ENCODE measurements at places on chromosomes 7 and 10.

- no peak for DNase-seq
These were observed 93.4 kb downstream of the DOCK4 start for GRCh38 chr7:112112822-112113255.

DNA sequence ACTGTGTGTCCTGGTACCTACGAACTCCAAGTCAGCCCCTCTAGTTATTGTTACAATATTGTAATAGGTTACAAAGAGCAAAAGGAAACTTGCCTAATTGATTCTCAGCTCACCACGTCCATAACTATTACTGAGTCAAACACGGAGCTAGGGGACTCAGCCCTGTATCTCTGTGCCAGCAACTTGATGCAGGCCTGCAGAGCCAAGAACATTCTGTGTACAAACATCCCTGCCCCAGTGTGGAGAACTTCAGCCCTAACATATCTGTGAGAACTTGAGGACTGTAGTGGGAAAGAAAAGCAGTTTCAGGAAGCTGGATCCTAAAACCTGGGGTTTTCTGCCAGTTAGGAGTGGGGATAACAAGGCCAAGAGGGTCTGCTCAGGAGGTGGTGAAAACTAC, 114.9 kb upstream of the PRSS58 start:
- DNase-seq = no peak

DNA sequence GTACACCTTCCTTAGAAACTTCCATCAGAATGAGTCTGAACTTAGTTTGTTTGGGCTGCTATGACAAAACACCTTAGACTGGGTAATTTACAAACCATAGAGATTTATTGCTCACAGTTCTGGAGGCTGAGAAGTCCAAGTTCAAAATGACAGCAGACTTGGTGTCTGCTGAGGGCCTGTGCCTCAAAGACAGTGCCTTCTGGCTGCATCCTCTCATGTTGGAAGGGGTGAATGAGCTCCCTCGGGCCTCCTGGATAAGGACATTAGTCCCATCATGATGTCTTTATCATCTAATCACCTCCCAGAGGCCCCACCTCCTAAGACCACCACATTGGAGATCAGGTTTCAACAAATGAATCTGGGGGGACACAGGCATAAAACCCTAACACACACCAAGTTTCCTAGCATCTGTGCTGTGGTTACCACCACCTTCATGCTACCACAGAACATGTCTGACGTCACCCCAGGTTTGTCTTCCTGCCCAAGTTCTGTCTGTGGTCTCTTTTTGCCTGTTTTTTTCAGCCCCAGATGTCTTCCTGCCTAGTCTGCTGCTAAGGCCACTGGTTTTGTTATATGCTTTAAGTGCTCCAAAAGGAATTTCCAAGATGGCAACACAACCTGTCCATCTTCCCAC, 150.9 kb upstream of the COBL start:
- no peak for DNase-seq

DNA sequence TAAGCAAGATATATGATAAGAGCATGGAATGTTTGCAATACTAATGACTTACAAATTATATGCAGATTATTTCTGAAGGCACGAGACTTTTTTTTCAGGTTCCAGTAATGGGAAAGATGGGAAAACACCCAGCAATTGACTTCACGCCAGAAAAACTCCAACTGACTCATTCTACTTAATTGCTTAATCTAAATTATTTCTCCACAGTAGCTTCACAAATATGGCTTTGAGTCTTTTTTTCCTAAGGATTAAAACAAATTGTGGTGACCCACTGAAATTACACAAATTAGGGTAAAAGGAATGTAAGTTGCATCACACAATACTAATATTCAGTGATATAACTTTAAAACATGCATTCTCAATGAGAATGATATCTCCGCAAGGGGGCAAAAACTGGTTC, 138.7 kb downstream of the GNAI1 start:
- DNase-seq = no peak

GRCh38 chr10:24857031-24857725, 95.2 kb downstream of the PRTFDC1 start:
- no peak for DNase-seq

DNA sequence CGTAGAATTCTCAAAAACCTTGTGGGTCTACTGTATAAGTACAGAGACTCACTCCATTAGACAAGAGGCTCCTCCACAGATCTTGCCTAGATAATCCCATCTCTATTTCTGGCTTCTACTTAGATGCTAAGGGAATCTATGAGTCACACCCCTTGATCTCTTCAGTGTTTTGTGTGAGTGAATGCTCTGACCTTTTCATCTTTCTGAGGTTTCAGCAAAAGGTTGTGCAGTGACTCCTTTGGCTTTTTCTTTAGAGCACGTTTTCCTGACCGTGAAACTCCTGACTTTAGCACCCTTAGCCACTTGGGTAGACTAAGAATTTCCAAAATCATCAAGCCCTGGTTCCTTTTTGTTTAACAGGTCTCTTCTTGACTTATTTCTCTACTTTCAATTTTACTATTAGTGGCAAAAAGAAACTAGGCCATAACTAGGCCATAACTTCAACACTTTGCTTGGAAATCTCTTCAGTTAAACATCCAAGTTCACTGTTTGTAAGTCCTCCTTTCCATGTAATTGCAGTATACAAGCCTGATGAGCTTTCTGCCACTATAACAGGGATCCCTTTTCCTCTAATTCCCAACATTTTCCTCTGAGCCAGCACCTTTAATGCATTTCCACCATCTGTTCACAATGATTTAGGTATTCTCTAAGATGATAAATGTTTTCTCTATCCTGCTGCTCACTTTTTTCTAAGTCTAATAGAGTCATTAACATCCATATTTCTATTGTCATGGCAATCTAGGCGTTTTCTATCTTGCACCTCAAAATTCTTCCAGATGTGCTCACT, 19.4 kb downstream of the COPG2 start:
- DNase-seq = no peak

DNA sequence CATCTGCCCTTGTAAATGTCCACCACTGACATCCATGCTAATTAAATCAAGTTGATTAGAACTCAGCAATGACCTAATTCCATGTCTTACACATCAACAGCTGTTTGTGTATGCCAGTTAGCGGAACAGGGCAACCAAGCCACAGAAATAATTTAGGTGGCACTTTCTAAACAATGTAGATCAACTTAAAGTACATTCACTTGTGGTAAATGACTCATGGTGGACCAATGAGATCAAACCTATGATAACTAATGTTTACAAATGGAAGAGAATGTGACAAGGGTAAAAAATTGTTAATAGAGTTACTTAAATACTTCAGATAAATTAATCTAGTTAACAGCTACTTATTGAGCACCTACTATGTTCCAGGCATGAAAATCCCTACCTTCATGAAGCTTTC, 63.1 kb upstream of the ICA1 start:
- DNase-seq = no peak

DNA sequence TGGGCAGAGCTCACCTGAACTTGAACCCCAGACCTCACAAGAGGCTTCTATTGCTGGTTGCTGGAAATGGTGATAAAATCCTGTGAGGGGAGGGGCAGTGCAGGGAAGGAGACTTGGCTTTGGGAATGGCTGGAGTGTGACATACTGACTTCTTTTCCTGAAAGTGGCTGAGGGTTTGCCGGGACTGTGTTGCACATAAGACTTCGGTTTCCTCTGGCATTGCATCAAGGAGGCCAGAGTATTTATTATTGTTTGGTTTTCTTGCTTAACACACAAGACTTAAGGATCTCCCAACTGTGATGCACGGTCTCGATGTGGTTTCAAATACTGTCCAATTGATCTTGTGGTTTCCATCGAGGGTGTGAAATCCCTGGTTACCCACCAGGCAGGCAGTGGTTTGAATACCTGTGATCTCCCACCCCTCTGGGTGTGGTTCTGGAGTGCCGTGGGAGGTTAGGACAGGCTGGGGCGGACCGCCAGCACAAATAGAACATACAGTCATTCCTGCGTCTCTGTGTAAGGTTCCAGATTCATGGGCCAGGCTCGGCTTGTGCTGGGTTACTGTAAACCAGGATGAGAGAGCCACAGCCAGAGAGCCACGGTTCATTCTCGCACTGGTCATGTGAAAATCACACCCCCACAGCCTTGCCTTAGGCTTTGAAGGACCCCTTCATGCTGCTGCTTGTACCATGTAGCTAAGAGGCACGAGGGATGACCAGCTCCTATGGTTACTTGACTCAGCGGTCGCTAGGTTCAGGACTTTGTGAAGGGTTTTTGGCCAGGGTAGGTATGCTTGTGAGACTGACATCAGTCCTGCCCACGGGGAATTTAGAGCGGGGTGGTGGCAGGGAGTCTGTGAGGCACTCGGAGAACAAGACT, 39.2 kb downstream of the WBP1L start:
- peak; percentile 63 for DNase-seq

DNA sequence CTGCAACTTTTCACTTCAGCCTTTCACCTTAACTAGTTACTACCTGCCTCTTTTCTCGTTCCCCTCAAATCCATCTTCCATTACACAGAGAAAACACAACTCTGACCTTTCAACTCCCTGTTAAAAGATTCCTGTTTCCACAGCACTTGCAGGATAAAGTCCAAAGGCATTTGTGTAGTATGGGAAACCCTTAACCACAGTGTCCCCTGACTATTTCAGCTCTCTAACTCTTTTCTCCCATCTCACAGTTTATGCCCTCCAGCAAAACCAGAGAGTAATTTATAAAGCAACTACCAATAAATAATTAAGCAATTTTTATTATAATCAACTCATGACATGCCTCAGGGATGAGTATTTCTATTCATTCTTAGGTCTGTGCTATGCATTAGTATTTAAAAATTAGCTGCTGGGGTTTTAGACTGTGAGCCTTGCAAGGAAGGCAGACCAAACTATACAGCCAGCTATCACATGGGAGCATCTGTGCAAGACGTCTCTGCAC, 51.0 kb downstream of the COL1A2 start:
- DNase-seq = no peak

Measured in SJSA1 (cell line).